ENCODE measurements at places on chromosomes 16 and 17.

GRCh38 chr16:5377280-5377898 is 279.8 kb upstream of the EEF2KMT start:
- no peak for DNase-seq

- DNase-seq, result no peak
Measured at GRCh38 chr17:6303664-6304063, 131.3 kb downstream of the AIPL1 start.

DNA sequence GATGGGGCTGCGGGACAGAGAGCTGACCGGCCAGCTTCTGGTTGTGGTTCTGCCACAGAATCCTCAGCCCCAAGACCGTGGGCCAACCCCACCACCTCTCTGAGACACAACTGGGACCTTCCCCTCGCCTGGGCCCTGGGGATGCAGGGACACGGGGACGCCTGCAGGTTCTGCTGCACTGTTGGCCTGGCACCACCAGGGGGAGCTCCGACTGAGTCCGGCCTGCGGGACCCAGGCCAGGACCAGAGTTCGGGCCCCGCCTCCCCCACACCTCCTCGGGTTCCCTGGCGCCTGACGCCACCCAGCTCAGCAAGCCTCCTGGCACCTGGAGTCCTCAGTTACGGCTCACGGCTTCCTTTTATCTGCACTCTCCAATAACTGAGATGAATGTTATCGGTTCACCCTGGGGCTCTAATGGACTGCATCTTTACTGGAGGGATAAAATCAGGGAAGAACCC is 27.3 kb downstream of the TBC1D16 start:
- no peak for DNase-seq

GRCh38 chr16:86304868-86305267 is 205.5 kb upstream of the FOXF1 start:
- DNase-seq, result no peak

- no peak for DNase-seq
Measured at GRCh38 chr16:53511403-53512280, 8.6 kb upstream of the AKTIP start.

- no peak for DNase-seq
Measured at GRCh38 chr17:42989141-42989540, 8.8 kb downstream of the RUNDC1 start.

DNA sequence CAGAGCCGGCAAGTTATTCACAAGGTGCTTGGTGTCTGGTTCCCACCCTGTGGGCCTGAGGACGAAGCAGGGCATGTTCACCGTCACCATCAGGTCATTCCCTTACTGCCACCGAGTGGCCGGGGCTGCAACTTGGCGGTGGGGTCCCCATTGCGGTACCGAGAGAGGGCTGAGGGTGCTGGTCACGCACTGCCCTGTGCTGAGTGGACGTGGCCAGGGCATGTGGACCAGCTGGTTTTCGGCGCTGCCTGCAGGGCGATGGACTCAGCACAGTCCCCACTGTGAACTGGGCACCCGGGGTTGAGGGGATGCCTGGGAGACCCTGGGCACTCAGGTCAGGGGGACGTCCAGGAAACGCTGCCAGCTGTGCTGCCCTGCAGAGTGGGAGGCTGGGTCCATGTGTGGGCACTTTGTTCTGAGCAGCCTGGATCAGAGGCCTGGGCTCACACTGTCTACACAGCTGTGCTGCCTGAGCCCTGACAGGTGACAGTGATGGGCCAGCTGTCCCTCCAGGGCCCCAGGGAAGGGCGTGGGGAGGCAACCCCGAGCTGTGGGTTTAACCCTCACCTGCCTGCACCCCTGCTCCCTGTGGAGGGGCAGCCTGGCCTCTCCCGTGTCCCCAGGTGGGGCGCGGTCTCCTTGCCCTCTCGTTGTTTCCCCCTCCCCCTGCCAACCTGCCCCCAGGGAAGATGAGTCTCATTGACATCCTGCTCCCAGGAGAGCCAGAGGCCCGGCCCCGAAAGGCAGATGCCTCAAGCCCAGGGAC is 39.3 kb upstream of the GNG13 start:
- DNase-seq, result no peak

GRCh38 chr16:3020604-3021448 is 658 bp downstream of the TNFRSF12A start:
- peak; percentile 61 for DNase-seq

GRCh38 chr17:36859706-36860105 is 77.6 kb upstream of the LHX1 start:
- no peak for DNase-seq

- no peak for DNase-seq
Measured at GRCh38 chr16:85651629-85652430, 36.9 kb downstream of the GINS2 start.

DNA sequence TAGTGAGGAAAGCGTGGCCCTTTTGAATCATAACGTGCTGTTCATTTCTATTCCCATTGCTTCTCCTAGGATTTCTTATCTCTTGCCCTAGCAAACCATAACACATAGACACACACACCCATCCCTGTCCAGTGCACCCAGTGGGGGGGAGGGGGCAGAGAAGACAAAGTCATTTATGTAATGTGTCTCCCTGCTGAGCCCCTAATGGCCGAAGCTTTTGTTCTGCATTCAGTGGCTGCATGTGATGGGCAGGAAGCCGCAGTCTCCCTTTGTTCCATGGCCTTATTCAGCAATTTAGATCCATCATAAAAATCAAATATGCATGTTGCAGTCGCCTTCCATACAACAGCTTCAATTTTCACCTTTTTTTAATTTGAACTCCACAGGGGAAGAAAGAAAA is 325.4 kb downstream of the ZFHX3 start:
- DNase-seq, result no peak

DNA sequence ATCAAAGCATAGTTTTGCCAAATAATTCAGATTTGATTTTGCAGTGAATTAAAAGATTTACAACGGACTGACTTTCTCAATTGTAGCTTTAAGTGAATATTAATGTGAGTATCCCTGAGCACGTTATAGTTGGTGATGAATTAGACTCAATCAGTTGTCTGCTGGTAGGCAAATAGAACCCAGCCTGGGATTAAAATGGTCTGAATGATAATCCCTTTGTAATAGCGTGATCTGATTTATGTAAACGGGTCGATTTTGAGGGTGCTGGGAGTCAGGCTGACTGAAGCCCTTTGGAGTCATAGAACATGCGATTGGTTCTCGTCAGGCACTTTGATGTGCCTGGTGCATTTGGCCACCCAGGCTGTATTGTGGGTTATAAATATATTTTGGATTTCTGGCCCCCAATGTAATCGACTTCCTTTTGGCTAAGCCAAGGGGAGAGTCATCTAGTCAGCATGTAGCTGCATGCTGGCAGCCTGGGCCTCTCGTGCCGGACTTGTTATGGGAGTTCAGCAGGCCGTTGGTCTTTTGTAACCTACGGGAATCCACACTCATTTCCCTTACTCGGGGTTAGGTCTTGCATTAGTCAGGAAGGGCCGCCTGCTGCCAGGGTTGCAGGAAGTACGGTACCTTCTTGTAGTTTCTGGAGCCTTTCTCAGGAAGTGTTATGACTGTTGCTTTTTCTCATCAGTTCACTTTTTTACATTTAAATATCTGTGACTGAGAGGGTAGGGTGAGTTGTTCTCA is 5.4 kb downstream of the PGS1 start:
- peak; percentile 49 for DNase-seq

DNA sequence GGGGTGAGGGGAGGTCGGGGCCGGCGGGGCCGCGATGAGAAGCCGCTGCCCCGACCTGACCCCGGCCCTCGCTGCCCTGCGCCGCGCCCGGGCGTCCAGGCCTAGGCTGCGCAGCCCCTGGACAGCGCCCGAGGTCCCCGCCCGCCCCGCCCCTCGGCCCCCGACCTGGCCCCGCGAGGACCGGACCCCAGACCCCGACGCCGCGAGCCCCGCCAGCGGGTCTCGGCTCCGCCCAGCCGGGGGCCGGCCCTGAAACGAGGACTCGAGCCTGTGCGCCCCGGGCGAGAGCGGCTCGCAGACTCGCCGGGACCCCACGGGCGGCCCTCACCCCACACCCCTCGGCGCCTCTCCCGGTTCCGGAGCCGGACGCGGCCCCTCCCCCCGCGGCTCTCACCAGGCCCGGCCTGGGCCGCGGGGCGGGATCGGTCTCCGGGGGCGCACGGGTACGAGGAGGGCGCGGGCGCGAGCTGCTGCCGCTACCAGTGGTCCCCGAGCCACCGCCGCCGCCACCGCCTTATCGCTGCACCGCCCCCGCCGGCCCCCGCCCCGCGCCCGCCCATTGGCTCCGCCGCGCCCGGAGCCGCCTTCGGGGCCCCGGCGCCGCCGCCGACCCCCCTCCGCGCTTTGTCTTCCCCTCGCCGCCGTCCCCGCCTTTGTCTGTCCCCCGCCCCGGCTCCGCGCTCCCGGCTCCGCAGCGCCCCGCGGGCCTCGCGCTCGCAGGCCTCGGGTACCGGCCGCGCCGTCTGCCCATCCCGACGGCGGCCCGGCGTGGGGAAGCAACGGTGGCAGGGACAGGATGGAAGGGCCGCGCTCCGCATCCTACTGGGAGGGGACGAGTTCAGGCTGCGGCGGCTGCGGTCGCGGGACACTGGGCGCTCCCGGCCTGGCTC is at the start of gene LIMD2:
Gene LIMD2 (minus strand): TSS at position 488 of the 890 bp plus-strand sequence. CDS start 827 bp downstream, outside the sequence.
- DNase-seq, result no peak

GRCh38 chr16:56617212-56618085 is 8.1 kb upstream of the MT1E start:
- DNase-seq, result no peak

DNA sequence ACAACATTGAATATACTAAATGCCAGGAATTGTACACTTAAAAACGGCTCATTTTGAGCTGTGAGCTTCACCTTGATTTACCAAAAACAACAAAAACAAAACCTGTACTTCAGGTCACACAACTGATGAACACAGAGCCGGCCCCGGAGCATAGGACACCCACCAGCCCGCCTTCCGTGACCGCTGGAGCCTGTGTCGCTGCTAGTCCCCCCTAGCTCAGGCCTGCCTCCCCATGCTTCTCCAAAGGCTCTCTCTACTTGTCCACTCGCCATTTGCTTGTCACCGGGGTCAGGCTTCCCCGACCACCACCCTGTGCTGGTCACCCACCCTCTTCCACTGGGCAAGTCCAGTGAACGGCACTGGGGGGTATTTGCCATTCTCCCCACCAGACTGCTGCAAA is 113.8 kb upstream of the TNRC6C start:
- no peak for DNase-seq

DNA sequence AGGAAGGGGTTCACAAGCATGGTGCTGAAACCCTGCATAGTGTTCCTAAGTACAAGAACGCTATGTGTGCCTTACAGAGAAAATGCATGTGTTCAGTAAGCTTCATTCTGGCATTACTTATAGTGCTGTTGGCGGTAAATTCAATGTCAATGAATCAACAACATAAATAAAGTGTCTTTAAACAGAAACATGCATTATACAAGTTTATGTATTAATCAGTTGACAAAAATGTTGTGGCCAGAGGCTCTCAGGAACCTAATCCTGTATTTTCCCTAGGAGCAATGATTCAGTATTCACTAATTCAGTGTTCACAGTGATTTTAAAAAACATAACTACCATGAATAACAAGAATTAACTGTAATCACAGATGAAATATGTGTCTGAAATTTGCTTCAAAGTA is 47.1 kb upstream of the MYOCD start:
- DNase-seq, result no peak

- no peak for DNase-seq
Measured at GRCh38 chr17:64282753-64283080, 19.7 kb upstream of the TEX2 start.

- DNase-seq, result no peak
Measured at GRCh38 chr16:66277311-66278070, 89.0 kb upstream of the CDH5 start.

DNA sequence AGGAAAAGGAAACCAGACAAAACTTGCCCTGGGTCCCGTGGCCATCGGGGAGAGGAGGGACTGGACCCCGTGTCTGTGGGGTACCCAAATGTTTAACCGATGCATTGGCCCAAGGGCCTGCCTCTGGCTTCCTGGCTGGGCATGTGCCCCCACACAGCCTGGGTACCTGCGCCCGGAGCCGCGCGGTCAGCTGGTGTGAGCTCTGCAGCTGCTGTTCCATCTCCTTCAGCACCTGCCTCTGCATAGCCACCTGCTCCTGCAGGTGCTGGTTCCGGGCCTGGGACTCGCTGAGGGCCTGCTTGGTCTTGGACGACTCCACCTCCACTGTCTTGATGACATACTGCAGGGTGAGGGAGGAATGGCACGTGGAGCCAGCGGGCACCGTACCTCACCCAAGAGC is 31.9 kb downstream of the KIFC3 start:
- no peak for DNase-seq

DNA sequence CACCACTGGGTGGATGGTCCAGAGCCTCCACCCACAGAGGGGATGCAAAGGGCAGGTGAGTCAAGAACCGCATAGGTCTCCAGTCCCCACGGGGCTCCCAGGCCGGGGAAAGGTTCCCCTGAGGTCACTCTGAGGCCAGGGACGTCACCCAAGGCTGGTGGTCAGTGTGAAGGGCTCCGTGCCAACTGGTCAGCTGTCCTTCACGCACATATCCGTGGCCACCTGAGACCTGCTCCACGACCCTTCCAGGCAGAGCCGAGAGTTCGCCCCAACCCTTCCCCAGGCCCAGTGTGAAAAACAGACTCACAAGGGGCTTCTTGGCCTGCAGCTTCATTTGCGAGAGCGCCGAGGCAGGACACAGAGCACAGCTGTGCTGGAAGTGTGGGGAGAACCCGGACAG is 2.8 kb downstream of the TSR3 start:
- DNase-seq, result no peak

DNA sequence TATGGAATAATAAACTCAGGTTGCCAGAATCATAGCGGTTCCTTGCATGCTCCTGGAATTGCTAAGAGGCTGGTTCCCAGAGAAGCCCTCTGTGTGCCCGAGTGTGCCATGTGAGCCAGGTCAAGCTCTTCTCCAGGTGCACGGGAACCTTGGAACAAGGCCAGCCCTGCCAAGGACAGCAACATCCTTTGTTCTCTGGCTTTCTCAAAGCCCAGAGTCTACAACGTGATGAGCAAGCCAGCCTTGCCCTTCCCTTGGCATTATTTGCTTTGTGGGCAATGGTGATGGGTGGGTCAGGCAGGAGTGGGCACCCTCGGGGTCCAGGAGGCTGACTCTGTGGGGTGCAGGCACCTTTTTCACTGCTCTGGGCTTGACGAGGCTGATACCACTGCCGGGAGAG is 14.2 kb upstream of the SEC14L1 start:
- no peak for DNase-seq

Data from GOT3 (cell line).